ENCODE measurements at places on chromosomes 1 and 21.
A peak's percentile ranks its signal among the peaks of the same experiment; 100 is the strongest.

- DNase-seq, result no peak
These were observed 5.8 kb downstream of the PFKL start for GRCh38 chr21:44305691-44306090.

- peak; percentile 19 for DNase-seq
These were observed 636 bp upstream of the CAMK2N1 start for GRCh38 chr1:20486457-20487235.

DNA sequence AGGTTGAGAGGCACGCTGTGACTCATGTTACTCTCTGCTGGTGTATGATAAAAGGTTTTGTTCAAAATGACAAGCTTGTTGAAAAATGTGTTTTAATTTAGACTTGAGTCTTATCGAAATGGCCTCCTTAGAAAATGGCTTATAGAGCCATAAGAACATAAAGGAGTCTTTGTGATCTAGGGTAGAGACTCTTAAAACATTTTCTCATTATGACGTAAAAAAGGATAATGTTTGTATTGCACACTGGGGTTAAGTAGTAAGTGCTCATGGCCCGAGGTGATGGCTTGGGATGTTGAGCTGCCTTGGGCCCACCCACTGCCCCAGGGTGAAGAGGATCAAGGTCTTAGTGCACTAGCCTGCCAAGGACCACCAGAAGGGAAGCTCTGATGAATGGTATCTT lies 117.4 kb downstream of the DISC1 start:
- no peak for DNase-seq

- DNase-seq, result no peak
These were observed 30.0 kb downstream of the PODN start for GRCh38 chr1:53091841-53092645.
